ENCODE measurements at places on chromosomes 6 and 20.

DNA sequence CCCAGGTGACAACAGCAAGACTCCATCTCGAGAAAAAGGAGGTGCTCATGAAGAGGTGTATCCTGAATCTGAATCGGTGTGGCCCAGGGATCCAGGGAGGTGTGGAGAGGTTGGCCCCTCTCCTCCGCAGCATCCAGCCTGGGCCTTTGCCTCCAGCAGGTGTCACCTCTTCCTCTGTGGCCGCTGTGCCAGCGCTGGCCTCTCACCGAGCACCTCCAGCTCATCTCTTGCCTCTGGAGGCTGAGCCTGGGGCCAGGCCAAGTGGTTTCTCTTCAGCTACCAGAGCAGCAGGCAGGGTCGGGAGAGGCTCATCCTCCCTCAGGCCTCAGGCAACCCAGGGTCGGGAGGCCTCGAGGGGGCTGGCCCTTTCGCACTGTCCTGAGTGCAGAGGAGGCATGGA is 1.2 kb upstream of the COL20A1 start:
- H3K4me3 ChIP-seq = no peak overlapping the region
- DNase-seq = no peak
- H3K4me1 ChIP-seq = peaks cover 2% of the 10 kb centered on the region
- peaks cover 6% of the 10 kb centered on the region for H3K36me3 ChIP-seq
- no peak overlapping the region for H3K27ac ChIP-seq

DNA sequence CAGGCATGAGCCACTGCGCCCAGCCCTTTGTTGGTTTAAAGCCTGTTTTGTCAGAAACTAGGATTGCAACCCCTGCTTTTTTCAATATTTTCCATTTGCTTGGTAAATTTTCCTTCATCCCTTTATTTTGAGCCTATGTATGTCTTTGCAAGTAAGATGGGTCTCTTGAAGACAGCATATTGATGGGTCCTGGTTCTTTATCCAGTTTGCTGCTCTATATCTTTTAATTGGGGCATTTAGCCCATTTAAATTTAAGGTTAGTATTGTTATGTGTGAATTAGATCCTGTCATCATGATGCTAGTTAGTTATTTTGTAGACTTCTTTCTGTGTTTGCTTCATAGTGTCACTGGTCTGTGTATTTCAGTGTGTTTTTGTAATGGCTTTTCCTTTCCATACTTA is 46.8 kb downstream of the ZC2HC1B start:
- peaks cover 4% of the 10 kb centered on the region for H3K27me3 ChIP-seq
- no peak overlapping the region for H3K4me3 ChIP-seq
- no peaks in the 10 kb centered on the region for H3K4me1 ChIP-seq
- H3K27ac ChIP-seq = no peak overlapping the region
- H3K36me3 ChIP-seq = no peaks in the 10 kb centered on the region

DNA sequence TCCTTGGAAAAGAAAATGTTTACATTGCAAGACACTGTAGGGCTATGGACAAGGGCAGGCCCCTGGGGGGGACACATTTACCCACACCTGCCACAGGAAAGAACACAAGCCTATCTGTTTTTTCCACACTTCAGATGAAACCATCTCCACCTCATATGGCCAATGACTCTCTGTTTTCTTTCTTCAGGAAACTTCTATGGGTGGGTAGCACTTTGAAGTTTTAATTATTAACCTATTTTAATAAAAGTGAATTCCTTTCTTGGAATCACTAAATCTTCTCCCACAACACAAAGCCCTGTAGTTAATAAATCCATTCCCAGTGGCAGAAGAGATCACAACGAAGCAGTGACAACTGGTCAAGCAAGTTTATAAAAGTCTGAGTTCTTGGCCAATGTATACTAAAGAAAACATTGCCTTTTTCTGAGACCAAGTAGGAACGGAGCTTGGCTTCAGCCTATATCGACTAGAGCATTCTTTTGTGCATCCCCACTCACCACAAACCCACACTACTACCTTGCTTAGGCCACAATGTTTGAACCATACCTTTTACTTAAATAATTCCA is 125.1 kb upstream of the CARMIL1 start:
- H3K27ac ChIP-seq = peak overlapping the region; percentile 5
- H3K4me1 ChIP-seq = peaks cover 61% of the 10 kb centered on the region
- no peak overlapping the region for H3K4me3 ChIP-seq
- H3K36me3 ChIP-seq = peaks cover 89% of the 10 kb centered on the region

GRCh38 chr6:136440203-136440602 is 110.0 kb downstream of the MAP7 start:
- no peaks in the 10 kb centered on the region for H3K4me1 ChIP-seq
- H3K4me3 ChIP-seq = no peak overlapping the region
- DNase-seq = no peak
- no peaks in the 10 kb centered on the region for H3K36me3 ChIP-seq
- H3K27ac ChIP-seq = no peak overlapping the region

DNA sequence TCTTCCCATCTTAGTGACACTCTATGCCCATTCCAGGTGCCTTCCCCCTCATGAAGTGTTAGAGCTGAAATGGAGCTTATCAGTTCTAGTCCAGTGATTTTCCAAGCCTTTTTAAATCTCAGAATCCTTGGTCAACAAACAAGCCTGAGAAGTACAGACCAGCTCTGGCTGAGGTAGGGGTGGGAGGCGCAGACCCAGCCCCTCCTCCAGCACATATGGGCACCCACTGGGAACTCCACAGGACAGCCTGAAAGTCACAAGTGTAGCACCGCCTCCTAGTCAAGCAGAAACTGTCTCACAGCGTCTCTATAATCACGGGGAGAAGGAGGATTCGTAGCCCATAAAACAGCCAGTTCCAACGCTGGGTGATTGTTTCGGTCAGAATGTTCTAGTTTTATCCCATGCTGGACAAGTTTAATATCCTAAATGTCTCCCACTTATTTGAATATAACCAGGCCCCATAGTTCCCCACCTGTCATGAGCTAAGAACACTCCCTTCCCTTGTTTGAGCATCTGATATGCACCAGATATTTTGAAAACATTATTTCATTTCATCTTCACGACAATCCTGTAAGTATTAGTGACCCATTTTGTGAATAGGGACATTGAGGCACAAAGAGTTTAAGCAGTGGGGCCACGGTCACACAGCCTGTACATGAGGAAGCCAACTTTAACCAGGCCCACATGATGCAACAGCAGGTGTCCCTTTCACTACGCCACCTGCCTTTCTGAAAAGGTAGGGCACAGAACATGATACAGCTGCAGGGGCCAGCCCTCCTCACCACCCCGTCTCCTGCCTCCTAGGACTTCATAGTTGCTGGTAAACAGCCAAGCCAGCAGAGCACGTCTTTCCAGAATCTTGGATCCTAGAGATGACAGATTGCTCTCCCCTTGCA is 40.1 kb downstream of the TRAF3IP2 start:
- H3K36me3 ChIP-seq = peaks cover 72% of the 10 kb centered on the region
- peak overlapping the region; percentile 37 for H3K4me3 ChIP-seq
- peaks cover 69% of the 10 kb centered on the region for H3K4me1 ChIP-seq
- H3K27ac ChIP-seq = peak overlapping the region; percentile 95
- H3K27me3 ChIP-seq = no peaks in the 10 kb centered on the region
- DNase-seq = no peak

DNA sequence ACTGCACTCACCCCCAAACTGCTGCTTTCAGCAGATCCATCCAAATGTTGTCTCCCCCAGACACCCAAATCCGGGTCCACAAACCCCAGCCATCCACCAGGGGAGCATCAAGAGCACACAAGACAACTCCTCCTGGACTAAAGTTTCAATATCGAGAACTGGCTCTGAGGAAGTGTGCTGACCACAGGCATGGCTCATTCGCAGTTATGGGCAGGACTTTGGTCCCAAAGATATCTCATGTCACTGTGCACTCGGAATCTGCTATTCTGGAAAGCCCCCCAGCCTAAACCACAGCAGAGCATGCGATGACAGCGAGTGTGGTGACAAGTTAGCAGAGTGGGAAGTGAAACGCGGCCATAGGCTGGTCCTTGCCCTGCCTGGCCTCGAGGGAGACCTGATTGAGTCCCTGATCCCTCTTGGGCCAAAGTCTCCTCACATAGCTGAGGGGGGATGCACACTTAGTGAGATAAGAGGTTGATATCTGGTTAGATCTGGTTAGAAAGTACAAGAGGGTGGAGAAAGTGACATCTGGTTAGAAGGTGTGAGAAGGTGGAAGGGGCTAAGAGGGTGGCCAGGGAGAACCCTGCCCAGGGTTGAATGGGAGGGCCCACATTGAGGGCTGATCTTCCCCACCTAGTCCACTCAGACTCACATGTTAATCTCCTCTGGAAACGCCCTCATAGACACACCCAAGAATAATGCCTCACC is 149.7 kb downstream of the MRPL14 start:
- no peaks in the 10 kb centered on the region for H3K36me3 ChIP-seq
- no peak overlapping the region for H3K4me3 ChIP-seq
- no peak overlapping the region for H3K27ac ChIP-seq
- peaks cover 24% of the 10 kb centered on the region for H3K27me3 ChIP-seq
- no peaks in the 10 kb centered on the region for H3K4me1 ChIP-seq

- H3K4me3 ChIP-seq = no peak overlapping the region
- peaks cover 12% of the 10 kb centered on the region for H3K4me1 ChIP-seq
- H3K36me3 ChIP-seq = no peaks in the 10 kb centered on the region
- no peak for DNase-seq
- no peaks in the 10 kb centered on the region for H3K27me3 ChIP-seq
Measured at GRCh38 chr6:104599821-104600638, 259.7 kb downstream of the HACE1 start.

- no peak overlapping the region for H3K4me3 ChIP-seq
- H3K27ac ChIP-seq = no peak overlapping the region
- H3K4me1 ChIP-seq = peaks cover 14% of the 10 kb centered on the region
- no peaks in the 10 kb centered on the region for H3K27me3 ChIP-seq
- H3K36me3 ChIP-seq = peaks cover 45% of the 10 kb centered on the region
- DNase-seq = no peak
Measured at GRCh38 chr6:20137240-20137639, 75.0 kb downstream of the MBOAT1 start.

GRCh38 chr6:81853975-81854374 is 101.5 kb upstream of the TENT5A start:
- H3K4me1 ChIP-seq = no peaks in the 10 kb centered on the region
- DNase-seq = no peak
- no peaks in the 10 kb centered on the region for H3K36me3 ChIP-seq
- H3K27me3 ChIP-seq = no peaks in the 10 kb centered on the region
- no peak overlapping the region for H3K27ac ChIP-seq

- H3K36me3 ChIP-seq = peaks cover 33% of the 10 kb centered on the region
- H3K27ac ChIP-seq = no peak overlapping the region
- H3K27me3 ChIP-seq = no peaks in the 10 kb centered on the region
- DNase-seq = no peak
- H3K4me1 ChIP-seq = peaks cover 38% of the 10 kb centered on the region
Measured at GRCh38 chr6:12034837-12035236, 22.7 kb downstream of the HIVEP1 start.

GRCh38 chr6:20777801-20778200 is 243.5 kb downstream of the CDKAL1 start:
- DNase-seq = no peak
- H3K36me3 ChIP-seq = peaks cover 14% of the 10 kb centered on the region
- H3K27me3 ChIP-seq = no peaks in the 10 kb centered on the region
- no peaks in the 10 kb centered on the region for H3K4me1 ChIP-seq
- H3K4me3 ChIP-seq = no peak overlapping the region

DNA sequence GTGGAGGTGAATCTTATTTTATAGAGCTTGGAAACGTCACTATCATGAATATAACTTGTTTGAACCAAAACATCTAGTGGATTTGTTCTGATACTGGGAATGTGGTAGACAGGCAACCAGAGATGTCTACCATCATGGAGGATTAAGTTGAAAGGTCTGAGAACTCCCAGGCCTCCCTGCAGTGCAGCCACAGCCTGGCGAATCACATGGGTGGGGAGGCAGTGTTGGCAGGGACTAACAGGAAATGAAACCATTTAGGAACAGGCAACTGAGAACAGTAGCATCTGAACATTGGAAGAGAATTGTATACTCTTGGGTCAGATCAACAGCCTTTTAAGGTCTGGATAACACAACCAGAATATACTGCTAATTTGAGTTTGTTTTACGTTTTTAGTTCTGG is 22.3 kb upstream of the CEP162 start:
- no peak for DNase-seq
- H3K4me1 ChIP-seq = no peaks in the 10 kb centered on the region
- no peak overlapping the region for H3K27ac ChIP-seq
- no peaks in the 10 kb centered on the region for H3K36me3 ChIP-seq
- H3K27me3 ChIP-seq = peaks cover 9% of the 10 kb centered on the region
- no peak overlapping the region for H3K4me3 ChIP-seq

DNA sequence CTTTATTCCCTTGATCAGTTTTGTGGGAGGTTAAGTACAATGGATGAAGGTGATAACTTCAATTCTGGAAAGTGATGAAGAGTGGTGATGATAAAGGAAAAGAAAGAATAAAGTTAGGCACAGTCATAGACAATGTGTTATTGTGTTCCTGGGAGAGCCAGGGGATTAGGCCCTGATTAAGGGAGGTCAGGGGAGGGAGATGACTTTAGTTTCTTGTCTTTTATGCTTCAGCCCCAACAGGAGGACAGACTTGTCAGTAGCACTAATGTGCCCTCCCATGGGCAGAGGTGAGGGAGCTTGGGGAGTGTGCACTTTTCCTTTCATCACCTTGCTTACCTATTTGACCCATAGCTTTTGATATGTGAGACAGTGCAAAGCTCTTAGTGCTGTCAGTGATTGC is 115.7 kb downstream of the CD109 start:
- peaks cover 15% of the 10 kb centered on the region for H3K36me3 ChIP-seq
- no peak for DNase-seq
- no peak overlapping the region for H3K4me3 ChIP-seq
- H3K4me1 ChIP-seq = no peaks in the 10 kb centered on the region
- H3K27ac ChIP-seq = no peak overlapping the region

GRCh38 chr6:111119571-111120329 is 32.4 kb downstream of the SLC16A10 start:
- H3K36me3 ChIP-seq = no peaks in the 10 kb centered on the region
- no peak overlapping the region for H3K27ac ChIP-seq
- no peaks in the 10 kb centered on the region for H3K27me3 ChIP-seq
- peaks cover 7% of the 10 kb centered on the region for H3K4me1 ChIP-seq
- no peak for DNase-seq

GRCh38 chr20:40890181-40890580 is 138.4 kb upstream of the TOP1 start:
- H3K4me1 ChIP-seq = peaks cover 2% of the 10 kb centered on the region
- no peak overlapping the region for H3K27ac ChIP-seq
- H3K27me3 ChIP-seq = peaks cover 17% of the 10 kb centered on the region

- no peaks in the 10 kb centered on the region for H3K36me3 ChIP-seq
- no peaks in the 10 kb centered on the region for H3K4me1 ChIP-seq
- no peak for DNase-seq
- no peaks in the 10 kb centered on the region for H3K27me3 ChIP-seq
- H3K27ac ChIP-seq = no peak overlapping the region
- no peak overlapping the region for H3K4me3 ChIP-seq
Measured at GRCh38 chr6:165081944-165082532, 227.4 kb downstream of the C6orf118 start.

GRCh38 chr6:6986344-6986743 is 121.4 kb upstream of the RREB1 start:
- no peak overlapping the region for H3K27ac ChIP-seq
- H3K4me3 ChIP-seq = no peak overlapping the region
- peaks cover 5% of the 10 kb centered on the region for H3K27me3 ChIP-seq
- no peak for DNase-seq
- no peaks in the 10 kb centered on the region for H3K4me1 ChIP-seq

GRCh38 chr20:21820688-21821087 is 115.2 kb downstream of the PAX1 start:
- no peaks in the 10 kb centered on the region for H3K36me3 ChIP-seq
- no peak overlapping the region for H3K27ac ChIP-seq
- DNase-seq = no peak
- no peak overlapping the region for H3K4me3 ChIP-seq
- no peaks in the 10 kb centered on the region for H3K4me1 ChIP-seq
- H3K27me3 ChIP-seq = no peaks in the 10 kb centered on the region

GRCh38 chr20:7505835-7506221 is 434.4 kb downstream of the HAO1 start:
- no peaks in the 10 kb centered on the region for H3K27me3 ChIP-seq
- no peaks in the 10 kb centered on the region for H3K4me1 ChIP-seq
- no peak overlapping the region for H3K4me3 ChIP-seq
- no peaks in the 10 kb centered on the region for H3K36me3 ChIP-seq

- H3K27ac ChIP-seq = no peak overlapping the region
- H3K27me3 ChIP-seq = no peaks in the 10 kb centered on the region
- no peak for DNase-seq
Measured at GRCh38 chr20:35641743-35642142, 23.0 kb downstream of the CPNE1 start.
